Activated gamma-delta T cell treated with Interleukin-2 at 50 U/mL for 16 hours (primary cell): ENCODE measurements at places on chromosomes 12 and 14.

- no peak for DNase-seq
Observed at GRCh38 chr12:117214797-117215196, 24.5 kb upstream of the FBXO21 start.

DNA sequence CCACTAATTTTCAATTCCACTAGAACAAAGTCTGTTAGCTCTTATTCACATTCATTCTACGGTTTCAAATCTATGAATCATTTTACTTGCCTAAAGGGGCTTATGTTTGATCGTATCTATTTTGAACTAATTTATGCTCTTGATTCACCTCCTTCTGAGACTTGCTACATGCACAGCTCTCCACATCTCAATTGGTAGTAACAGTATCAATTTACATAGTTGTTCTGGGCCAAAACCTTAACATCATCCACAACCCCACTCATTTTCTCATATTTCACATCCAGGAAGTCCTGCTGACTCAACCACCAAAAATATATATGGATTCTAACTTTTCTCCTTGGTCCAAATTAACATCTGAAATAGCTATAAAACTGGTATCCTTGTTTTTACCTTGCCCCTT lies 208.6 kb downstream of the RASSF9 start:
- no peak for DNase-seq

GRCh38 chr12:109255377-109255776 lies 53.7 kb downstream of the FOXN4 start:
- DNase-seq, result no peak

DNA sequence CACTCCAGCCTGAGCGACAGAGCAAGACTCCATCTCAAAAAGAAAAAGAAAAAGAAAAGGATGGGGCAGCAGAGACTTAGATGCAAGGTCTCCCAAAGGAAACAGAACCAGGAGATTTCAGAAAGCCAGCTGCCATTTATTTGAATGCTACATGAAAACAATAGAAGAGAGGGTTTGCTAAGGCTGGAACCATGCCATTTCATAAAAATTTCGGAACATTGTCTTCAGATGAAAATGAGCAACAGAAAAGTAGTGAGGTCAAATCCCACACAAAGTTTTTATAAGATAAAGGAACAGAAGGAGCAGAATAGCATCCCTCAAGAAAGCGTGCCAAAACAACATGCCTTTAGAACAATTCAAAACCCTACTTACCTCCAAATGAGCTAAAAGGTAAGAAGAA lies 175.3 kb downstream of the ETV6 start:
- no peak for DNase-seq

DNA sequence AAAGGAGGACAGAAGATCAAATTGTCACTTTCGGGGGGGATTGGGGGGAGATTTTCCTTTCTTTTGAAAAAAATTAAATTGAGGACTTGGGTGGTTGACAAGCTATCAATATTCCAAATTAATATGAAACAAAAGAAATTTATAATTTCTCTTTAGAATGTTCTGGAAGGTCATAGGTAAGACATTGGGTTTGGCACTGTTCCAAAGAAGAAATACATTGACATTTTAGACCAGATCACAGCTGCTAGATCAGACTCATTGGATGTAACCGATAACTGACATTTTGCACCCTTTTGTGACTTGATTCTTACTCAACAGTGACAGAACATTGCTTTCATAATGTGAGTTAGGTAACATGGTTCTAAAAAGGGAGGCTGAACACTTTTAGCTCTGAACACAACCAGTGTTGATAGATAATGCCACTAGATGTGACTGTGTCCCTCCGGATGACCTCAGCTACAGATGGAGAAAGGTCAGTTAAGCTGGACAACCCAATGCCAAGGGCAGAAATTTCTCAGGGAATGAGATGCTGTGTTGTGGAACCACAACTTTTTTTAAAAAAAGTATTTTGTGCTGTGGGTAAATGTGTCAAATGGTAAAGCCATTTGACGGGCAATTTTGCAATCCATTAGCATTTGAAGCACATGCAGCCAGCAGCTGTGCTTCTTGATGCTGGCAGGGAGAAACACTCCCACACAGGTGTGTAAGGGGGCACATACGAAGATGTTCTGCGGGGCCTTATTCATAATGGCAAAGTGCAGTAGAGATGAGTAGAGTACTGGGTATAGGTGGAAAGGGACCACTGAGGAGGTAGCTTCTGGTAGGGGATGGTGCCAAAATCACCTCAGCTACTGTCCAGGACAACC lies 62.9 kb downstream of the RFX4 start:
- DNase-seq, result no peak

DNA sequence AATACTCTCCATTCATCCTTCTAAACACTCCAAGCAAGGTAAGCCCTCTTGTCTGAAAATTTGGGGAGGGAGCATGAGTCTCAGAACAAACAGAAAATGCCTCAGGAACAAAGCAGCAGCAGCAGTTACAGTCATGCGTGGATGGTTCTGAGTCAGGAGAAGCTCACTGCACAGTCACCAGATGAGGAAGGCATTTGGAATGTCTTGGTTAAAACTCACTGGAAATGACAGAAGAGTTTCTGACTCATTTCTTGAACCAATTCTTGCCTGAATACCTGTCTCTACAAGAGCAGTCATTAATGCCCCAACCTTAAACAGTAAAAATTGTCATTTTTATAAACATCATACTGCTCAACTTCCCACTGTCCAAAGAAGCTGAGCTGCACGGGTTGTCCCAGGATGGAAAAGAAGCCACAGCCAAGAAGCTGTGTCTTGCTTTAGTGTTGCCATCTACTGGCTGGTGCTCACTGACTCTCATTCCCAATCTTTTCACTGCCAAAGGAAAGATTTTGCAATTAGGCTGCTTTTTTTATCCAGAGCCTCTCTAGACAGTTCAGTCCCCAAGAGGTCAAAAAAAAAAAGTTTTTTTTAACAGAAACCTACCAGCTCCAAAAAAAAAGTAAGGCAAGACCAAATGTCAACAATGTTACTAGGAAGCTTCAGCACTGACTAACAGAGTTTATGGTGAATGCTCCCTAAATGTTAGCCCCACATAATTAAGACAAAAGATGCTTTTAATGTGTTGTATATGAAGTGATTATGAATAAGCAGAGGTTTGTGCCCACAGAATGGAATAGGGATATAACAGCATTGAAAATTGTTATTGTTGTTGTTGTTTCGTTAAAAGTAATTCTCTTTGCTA lies 40.4 kb downstream of the KICS2 start:
- no peak for DNase-seq

DNA sequence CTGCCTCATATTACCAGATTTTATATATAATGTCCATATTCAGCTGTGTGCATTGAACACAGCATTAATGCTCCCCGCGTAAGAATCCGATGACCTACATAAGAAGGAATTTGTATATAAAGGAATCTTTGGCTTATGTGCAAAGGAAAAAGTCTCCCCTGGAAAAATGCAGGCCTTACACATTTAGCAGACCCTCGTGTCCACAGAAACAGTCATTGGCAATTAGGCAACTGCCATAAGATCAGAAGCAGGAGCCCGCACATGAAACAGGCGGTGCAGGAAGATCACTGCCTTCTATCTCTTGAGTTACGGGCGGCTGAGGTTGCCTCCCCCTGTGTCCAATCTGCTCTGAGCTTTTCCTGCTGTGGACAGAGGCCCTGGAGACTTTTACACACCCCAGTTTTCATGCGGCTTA lies 63.2 kb upstream of the RFX4 start:
- DNase-seq, result no peak

DNA sequence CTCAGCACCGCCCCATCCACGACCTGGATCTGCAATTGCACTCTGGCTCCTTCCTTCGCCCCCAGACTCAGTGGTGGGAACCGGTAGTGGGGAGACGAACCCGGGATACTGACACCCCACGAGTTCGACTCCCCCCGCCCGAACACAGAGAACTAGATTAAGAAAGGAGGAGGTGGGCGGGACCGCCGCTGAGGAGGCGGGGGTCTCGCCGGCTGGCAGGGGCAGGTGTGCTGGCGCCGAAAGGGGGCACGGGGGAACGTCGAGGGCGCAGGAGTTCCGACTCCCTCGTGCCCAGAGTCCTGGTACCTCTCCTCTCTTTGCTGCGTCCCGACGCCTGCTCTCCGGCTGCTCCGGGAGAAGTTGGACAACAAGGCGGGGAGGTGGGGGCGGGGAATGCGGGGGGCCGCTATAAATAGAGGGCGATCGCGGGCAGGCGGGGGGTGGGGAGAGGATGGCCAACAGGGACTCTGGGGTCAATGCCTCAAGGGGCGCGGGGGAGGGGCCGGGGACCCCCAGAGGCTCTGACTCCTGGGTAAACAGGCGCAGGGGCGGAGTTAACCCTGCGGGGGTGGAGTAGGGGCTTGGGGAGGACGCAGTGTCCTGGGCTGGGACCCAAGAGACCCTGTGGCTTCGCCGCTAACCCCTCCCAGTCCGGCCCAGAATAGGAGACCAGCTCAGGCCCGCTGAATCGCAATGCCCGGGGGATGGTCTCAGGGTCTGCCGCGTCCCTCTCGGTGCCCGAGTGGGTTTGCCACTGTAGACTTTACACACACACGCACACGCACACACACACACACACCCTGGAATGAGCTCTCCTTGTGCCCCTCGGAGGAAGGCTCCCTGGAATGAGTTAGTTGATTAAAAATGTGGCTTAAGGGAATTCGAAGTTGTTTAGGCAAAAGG lies 761 bp upstream of the NDRG2 start:
- DNase-seq, result no peak

GRCh38 chr12:104524034-104524832 lies 67.5 kb downstream of the CHST11 start:
- no peak for DNase-seq

DNA sequence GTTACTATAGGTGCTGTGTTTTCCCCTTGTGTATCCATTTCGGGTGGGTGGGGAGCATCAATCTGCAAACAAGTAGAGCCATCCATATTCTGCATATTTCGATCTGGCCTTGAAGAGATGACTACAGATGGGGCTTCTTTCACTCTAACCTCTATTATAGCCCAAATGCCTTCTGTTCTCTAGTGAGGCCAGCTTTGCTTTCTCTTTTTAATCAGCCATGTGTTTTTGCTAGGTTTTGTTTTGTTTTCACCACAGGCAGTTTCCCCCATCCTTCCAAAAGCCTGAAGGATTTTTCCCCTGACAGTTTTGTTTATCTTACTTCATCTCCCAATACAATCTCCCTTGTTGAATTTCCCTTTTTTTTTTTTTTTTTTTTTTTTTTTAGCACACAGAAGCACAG lies 224.1 kb downstream of the BTG1 start:
- no peak for DNase-seq

DNA sequence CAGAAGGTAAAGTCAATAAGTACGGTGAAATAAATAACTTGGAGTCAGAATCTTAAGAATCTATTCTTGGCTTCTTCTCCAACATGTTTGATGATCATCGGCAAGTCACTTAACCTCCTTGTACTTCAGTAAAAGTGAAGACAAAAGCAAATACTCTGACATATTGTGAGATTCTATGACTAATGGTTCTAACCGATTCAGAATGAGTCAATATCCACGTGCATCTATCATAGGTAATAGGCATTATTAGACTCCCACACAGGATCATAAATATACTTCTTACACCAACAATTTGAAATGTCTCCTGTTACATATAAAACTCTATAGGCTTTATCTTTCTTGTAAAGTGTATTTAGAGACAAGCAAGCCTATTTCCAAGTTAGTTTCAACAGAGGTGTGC lies 144.4 kb upstream of the ATXN7L3B start:
- DNase-seq, result no peak

- no peak for DNase-seq
Observed at GRCh38 chr14:98237939-98238338, 1034.1 kb downstream of the BCL11B start.

GRCh38 chr14:61609884-61610283 lies 85.4 kb upstream of the HIF1A start:
- DNase-seq, result no peak

- no peak for DNase-seq
Observed at GRCh38 chr12:15206338-15206737, 14.9 kb downstream of the RERG start.

DNA sequence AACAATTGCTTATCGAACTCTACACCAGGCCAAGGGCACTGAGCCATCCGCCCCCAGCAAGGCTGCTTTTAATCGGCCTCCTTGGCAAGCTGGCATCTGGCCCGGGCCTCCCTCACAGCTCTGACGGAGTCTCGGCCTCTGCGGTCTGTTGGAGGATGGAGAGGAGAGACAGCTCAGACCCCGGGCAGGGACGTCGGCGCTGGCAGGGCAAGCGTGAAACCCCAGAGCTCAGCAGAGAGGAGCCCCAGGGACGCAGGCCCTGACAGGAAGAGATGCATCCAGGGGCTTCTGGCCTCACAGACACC lies 17.5 kb downstream of the CAMKK2 start:
- DNase-seq, result no peak

GRCh38 chr12:132529906-132530305 lies 40.0 kb downstream of the FBRSL1 start:
- no peak for DNase-seq

GRCh38 chr12:109596418-109597244 lies 23.0 kb downstream of the MVK start:
- DNase-seq, result no peak

DNA sequence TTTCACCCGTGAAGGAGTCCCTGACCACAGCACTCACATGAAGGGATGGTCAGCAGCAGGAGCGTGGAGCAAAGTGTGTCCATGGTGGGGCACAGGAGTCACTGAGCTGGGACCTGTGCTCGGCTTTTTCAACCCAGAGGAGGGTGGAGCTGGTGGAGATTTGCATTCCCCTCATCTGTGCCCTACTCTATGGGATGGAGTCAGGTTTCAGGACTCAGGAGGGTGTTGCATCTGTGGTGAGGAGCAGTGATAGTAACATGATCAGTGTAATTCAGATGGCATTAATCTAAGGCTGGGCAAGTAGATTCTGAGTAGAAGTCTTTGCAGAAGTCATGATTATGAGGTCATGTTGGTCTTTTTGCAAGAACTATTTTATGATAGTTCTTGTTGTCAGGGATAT lies 511.9 kb downstream of the TMEM121 start:
- no peak for DNase-seq

DNA sequence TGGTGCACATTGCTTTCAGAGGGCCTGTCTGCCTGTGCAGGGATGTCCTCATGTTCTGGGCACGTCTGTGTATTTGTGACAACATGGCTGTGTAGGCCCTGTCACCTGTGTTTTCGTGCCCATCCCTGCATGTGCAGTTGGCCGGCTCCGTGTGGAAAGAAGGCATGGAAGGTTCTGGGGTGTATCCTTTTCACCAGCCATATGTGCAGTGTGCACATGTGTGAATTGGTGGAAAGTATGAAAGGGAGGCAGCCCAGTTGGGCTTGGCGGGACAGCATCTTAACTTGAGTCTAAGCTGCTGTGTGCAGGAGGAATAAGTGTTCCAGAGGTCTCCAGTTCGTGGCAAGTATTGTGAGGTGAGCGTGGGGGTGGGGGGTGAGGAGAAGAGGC lies 669 bp downstream of the TSPAN11 start:
- no peak for DNase-seq

DNA sequence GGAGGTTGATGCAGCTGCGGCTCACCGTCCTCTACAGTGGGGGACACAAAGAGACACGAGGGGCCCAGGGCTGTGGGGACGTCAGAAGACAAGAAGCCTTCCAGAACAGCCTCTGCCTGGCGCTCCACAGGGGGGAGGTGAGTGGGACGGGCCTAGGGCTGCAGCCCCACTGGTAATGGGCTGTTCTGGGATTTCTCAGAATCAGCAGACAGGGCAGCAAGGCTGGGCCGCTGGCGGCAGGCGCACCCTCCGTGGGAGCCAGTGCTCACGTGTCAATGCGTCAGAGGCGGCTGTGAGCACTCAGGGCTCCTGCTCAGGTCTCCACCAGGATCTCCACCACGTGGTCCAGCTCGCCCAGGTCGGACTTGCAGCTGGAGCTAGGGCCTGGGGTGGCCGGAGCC lies 10.0 kb downstream of the CDCA4 start:
- DNase-seq, result no peak
